ENCODE measurements at places on chromosomes 11 and 22. TPM values are rescaled to one million over a fixed set of nuclear protein-coding genes. Genes with fewer than 3 reads are reported as not detected.
A peak's percentile ranks its signal among the peaks of the same experiment; 100 is the strongest.

DNA sequence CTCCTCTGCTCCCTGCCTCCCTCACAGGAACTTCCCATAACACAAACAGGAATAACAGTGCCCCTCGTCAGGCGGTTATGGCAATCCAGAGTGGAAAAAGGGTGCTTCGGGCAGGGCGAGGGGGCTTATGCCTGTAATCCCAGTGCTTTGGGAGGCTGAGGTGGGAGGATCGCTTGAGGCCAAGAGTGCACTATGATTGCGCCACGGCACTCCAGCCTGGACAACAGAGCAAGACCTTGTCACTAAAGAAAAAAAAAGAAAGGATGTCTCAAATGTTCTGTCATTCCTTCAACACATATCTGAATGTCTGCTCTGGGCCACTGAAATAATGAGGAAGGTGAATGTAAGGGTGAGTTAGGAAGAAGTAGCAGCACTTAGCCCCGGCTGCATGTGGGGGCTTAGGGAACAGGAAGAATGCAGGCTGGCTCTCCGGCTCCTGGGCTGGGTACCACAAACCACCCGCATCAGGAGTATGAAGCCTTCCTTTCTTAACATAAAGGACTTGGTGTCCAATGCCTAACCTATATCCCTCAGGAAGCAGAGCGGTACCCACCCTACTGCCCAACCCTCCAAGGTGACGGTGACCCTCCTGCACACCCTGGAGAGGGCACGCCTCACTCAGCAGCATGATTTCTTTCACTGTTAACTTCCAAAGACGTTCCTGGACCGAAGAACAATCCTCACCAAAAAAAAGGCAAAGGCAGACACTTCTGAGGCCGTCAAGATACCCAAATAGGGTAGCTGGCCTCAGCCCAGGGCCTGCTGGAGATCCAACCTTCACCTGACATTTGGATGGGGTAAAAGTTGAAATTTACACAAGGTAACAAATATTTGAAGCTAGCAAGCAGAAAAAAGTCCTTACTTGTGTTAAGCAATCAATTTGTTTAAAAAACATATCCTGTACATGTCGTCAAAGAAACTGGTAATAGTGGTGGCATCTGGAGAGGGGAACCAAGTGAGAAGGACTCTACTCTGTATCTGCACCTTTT is 3.8 kb downstream of the CPT1A start:
- no peak for DNase-seq

DNA sequence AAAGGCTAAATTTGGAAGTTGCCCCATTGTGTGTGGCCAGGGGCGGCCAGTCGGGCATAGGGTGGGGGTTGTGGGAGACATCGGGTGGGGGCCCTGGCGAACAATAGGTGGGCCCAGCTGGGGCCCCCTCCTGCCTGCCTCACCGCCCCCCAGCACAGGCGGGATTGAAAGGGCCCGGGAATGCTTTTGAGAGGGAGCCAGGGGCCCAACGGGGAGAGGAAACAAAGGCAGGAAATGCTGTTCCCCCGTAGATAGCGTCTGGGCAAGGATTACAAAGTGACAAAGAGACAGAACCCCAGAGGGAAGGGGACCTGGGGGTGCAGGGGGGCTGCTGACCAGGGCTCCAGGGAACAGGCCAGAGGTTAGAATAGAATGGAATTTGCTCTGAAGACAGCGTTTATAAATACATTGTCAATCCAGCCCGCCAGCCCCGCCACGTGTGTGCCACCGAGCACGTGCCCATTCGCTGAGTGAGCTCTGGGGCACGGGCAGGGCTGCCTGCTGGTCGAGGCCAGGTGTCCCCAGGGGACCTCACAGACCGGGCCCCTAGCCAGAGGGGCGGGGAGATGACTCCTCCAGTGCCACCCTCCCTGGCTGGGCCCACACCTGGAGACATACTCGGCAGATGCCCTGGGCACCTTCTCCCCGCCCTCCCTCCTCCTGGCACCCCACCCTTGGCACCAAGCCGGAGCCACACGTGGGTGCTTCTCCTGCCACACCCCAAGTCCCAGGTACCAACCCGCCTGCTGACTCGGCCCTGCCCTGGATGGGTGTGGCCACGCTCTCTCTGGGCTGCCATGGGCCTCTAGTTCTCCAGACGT is 9.7 kb downstream of the PDGFB start:
- DNase-seq = no peak

- no peak for DNase-seq
Measured at GRCh38 chr11:132914600-132914999, 617.7 kb downstream of the OPCML start.

- no peak for DNase-seq
Measured at GRCh38 chr11:67438158-67438902, 848 bp upstream of the PTPRCAP start.

Gene SCGB1C1
- total RNA-seq = not detected

Gene SPDYC
- total RNA-seq = not detected

DNA sequence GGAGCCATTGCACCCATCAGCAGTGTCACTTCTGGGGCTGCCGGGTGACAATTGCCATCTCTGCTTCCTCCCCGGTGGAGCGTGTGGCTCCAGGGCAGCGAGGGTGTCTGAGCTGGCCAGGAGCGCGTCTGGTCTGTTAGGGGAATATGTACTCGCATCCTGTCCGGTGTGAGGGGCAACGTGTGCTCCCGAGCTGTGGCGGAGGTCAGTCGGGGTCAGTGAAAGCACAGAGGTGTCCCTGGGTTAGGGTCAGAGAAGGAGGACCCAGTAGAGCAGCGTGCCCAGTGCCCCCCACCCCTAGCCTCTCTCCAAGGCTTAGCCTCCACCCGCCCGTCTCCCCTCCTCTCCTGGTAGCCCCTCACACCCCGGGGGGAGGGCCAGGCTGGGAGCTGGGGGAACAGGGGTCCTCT is 1.5 kb downstream of the CLCF1 start:
- DNase-seq = no peak

DNA sequence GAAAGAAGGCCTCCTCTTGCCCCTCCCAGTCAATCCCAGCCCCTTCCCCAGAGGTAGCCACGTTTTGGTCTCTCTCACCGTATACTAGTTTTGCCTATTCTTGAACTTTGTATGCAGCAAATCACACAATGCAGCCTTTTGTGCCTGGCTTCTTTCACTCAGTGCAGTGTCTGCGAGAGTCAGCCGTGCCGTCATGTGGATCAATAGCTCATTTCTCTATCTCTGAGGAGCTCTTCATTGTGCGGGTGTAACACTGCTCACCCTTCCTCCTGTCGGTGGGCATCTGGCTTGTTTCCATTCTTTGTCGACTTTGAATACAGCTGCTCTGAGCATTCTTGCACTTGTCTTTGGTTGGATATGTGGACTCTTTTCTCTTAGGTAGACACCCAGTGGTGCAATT is 146.5 kb downstream of the CACNA1I start:
- peak; percentile 46 for DNase-seq

- no peak for DNase-seq
Measured at GRCh38 chr11:121352251-121352891, 59.8 kb downstream of the SC5D start.

DNA sequence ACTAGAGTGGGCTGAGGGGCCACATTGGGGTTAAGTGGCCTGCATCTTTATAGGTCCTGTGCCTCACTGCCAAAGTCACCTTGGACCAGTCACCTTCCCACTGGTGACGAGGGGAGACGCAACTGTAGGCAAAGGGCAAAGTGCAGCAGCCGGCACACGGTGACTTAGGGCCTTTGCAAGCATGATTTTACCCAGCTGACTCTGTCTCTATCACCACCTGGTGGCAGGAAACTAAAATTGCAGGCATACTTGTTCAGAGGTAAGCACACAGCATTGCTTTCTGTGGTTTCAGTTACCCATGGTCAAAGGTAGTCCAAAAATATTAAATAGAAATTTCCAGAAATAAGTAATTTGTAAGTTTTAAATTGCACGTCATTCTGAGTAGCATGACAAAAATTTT is 1164.4 kb downstream of the BRD1 start:
- DNase-seq = no peak

DNA sequence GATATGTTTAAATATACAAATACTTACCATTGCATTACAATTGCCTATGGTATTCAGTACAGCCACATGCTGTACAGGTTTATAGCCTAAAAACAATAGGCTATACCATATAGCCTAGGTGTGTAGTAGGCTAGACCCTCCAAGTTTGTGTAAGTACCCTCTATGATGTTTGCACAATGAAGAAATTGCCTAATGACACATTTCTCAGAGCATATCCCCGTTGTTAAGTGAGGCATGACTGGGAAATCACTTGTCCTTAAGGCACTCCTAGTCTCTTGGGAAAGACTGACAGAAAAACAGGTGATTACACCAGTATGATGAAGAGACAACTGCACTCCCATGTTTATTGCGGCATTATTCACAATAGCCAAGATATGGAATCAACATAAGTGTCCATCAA is 187.2 kb downstream of the SPON1 start:
- no peak for DNase-seq

GRCh38 chr22:46707827-46708570 is 30.1 kb downstream of the CERK start:
- no peak for DNase-seq

Gene SLC6A5
- 0.05 TPM for total RNA-seq

Gene TENM4
- 38.1 TPM for total RNA-seq

DNA sequence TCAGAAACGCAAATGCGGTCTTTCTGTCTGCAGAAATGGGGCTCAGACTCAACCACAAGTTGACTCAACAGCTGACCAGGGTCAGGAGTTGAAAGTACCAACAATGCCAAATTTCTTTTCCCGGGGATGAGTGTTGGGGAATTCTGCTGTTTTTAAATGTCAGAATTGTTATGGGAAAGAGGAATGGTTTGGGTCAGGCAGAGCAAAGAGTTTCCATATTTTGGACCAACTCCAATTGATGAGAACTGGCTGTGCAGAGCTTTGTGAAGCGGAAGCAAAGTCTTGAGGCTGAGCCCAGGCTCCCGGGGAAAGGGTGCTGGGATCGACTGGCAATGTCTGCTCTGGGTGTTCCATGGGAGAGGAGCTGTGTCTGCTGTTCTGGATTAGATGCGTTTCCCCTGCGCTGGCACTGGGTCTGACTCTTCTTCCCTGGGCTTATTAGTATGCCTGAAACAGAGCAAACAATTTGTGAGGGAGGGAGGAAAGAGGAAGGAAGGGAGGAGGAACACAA is 36.2 kb downstream of the TXN2 start:
- no peak for DNase-seq

Gene ALDH3B1
- 0.23 TPM for total RNA-seq

Gene KRTAP5-11
- not detected for total RNA-seq

GRCh38 chr11:1782831-1783724 is 19.4 kb upstream of the CTSD start:
- DNase-seq = no peak

Gene C1QTNF6
- 13.6 TPM for total RNA-seq

Gene P2RY2
- 0.27 TPM for total RNA-seq

Gene MMP12
- total RNA-seq = not detected

Gene IGLL1
- total RNA-seq = not detected

GRCh38 chr22:37681556-37682049 is 4.5 kb upstream of the NOL12 start:
- DNase-seq = peak; percentile 71

Gene GNG3
- total RNA-seq = 12.9 TPM

- no peak for DNase-seq
Measured at GRCh38 chr11:63551091-63551888, 11.9 kb downstream of the PLAAT2 start.

- DNase-seq = no peak
Measured at GRCh38 chr11:39209981-39210380, 2249.5 kb downstream of the LRRC4C start.

- DNase-seq = no peak
Measured at GRCh38 chr11:864898-865297, 22.2 kb downstream of the TSPAN4 start.

DNA sequence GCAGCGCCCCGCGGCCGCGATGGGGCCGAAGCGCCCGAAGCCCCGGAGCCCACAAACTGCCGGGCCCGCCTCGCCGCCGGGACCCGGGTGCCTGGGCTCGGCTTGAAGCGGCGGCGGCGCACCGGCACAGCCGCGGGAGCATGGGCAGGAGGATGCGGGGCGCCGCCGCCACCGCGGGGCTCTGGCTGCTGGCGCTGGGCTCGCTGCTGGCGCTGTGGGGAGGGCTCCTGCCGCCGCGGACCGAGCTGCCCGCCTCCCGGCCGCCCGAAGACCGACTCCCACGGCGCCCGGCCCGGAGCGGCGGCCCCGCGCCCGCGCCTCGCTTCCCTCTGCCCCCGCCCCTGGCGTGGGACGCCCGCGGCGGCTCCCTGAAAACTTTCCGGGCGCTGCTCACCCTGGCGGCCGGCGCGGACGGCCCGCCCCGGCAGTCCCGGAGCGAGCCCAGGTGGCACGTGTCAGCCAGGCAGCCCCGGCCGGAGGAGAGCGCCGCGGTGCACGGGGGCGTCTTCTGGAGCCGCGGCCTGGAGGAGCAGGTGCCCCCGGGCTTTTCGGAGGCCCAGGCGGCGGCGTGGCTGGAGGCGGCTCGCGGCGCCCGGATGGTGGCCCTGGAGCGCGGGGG is 346 bp downstream of the FJX1 start:
- DNase-seq = no peak

Gene SERHL2
- total RNA-seq = 0.36 TPM

- DNase-seq = no peak
Measured at GRCh38 chr22:22789922-22790845, 97.4 kb upstream of the IGLL5 start.

DNA sequence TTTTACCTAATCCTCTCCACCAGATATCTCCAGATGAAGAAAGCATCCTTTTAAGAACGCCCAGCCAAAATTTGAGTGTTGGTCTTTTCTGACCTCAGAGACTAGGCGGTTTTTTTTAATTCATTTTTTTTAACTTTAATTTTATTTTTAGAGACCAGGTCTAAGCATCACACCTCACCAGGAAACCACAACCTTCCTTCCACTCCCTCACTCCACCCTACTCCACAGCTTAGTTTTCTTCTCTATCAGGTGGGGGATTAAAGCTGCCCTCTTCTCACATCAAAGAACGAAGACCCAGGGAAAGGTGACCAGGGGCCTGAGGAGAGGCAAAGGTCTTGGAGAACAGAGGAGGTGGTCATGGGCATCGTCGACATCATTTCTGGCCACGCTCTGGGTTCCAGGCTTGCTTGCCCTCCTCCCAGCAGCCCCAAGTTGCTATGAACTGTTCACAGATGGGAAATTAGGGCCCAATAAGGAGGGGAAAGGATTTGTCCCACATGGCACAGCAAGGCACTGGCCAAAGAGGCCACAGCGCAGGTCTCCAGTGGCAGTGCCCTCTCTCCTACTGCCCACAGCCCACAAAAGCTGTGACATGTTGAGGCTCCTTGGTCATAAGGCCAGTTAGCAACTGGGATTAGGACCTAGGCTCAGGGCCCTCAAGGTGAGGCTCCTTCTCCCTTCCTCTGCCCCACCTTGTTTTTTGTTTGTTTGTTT is 1.4 kb upstream of the PEX16 start:
- DNase-seq = no peak
